ENCODE measurements at places on chromosomes 7 and 10.

DNA sequence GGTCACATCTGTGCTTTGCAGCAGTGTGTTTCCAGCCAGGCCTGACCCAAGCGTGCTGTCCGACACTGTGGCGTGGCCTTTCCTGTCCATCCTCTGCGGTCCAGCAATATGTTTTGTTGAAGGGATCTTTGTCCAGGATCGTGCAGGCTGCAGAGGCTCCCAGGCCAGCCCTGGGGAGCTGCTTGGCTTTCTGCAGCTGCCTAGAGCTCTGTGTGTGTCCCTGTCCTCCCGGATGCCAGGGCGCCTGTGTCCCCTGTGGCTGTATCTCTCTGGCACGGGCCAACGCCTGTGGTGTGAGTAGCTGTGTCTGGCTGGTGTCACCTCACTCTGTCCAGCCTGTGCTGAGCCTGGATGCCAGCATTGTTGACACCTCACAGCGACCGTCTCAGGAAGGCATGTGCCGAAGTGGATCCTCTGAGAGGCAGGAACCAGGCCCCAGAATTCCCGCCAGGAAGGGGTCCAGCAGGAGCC lies 94.5 kb downstream of the INPP5A start:
- no peak for DNase-seq

GRCh38 chr10:131935260-131935659 lies 34.5 kb downstream of the PPP2R2D start:
- no peak for DNase-seq

- no peak for DNase-seq
These were observed 73.0 kb downstream of the CTBP2 start for GRCh38 chr10:125087191-125087896.

GRCh38 chr7:30562909-30563308 lies 31.8 kb upstream of the GARS1 start:
- DNase-seq = no peak

DNA sequence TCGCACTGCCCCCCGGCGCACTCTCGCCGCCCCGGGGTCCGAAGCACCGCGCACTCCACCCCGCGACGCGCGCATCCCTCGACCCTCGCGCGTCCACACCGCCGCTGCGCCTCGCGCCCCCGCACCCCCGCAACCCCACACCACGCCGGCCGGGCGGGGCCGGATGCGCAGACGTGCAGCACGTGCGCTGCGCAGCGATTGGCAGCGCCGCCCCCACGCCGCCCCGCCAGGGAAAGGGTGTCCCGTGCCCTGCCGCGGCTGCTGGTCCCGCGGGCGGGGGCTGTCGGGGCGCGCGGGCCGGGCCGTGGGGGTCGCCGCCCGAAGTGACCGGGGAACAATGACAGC lies 53.7 kb upstream of the KDM7A start:
- peak; percentile 57 for DNase-seq

- no peak for DNase-seq
These were observed 334.7 kb downstream of the INHBA start for GRCh38 chr7:41367967-41368882.

GRCh38 chr10:11209830-11210181 lies 192.1 kb downstream of the CELF2 start:
- no peak for DNase-seq

- no peak for DNase-seq
These were observed 69.3 kb downstream of the ETV1 start for GRCh38 chr7:13920053-13920697.

- no peak for DNase-seq
These were observed 42.7 kb upstream of the STEAP1B start for GRCh38 chr7:22542669-22543068.

GRCh38 chr10:69123306-69123746 lies 652 bp upstream of the VPS26A start:
- no peak for DNase-seq
